NCI-H2107 (cell line): ENCODE measurements at places on chromosomes 1 and 21.

DNA sequence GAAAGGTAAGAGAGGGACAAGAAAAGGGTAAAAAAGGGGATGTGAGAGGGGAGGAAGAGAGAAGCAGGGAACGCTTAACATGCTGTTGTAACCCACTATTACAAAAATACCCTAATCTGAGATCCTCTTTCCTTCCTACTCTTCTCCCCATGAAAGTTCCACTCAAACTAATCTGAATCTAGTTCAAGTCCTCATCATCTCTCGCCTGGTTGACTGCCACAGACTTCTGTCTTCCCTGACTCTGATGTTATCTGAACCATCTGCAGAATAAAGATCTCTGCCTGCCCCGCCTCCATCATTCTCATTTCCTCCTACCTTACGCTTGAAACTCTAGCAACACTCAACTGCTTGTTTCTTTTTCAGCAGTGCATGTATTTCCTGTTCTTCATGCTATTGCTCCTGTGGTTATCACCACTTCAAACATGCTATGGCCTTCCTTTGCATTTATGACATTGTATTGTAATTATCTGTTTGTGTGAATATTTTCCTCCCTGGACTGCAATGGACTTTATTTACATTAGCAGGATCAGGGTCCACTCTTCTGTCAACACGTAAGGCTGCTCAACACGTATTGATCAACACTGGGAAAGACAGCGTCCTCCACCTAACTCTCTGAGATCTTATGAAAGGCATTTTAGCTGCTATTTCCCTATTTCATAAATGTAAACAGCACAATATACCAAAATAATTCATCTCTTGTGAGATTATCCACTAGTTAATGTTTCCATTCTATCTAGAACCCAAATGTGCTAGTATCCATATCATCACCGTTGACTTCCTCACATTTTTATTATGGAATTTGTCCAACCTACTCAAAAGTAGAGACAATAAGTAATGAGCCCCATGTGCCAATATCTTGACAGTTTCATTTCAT, 215.5 kb upstream of the USP25 start:
- no peak for DNase-seq

DNA sequence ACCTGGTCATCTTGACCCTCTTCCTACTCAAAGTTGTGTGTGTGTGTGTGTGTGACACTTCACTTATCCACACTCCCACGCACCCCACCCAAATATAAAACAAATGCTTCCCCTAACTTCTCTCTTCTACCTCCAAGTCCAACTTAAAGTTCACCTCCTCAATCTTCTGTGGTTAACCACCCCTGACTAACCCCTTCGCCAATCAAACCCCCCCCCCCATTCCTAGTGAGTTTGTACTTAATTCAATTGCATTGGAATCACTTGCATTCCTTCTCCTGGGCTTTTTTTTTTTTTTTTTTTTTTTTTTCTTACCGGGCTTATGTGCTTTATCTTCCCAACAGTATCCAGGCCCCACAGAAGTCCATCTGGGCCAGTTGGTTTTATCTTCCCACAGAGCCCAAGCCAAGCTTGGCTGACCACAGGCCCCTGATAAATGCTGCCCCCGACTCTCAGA, 78.4 kb downstream of the CD58 start:
- no peak for DNase-seq

GRCh38 chr1:25168193-25169071, 63.9 kb downstream of the SYF2 start:
- no peak for DNase-seq

DNA sequence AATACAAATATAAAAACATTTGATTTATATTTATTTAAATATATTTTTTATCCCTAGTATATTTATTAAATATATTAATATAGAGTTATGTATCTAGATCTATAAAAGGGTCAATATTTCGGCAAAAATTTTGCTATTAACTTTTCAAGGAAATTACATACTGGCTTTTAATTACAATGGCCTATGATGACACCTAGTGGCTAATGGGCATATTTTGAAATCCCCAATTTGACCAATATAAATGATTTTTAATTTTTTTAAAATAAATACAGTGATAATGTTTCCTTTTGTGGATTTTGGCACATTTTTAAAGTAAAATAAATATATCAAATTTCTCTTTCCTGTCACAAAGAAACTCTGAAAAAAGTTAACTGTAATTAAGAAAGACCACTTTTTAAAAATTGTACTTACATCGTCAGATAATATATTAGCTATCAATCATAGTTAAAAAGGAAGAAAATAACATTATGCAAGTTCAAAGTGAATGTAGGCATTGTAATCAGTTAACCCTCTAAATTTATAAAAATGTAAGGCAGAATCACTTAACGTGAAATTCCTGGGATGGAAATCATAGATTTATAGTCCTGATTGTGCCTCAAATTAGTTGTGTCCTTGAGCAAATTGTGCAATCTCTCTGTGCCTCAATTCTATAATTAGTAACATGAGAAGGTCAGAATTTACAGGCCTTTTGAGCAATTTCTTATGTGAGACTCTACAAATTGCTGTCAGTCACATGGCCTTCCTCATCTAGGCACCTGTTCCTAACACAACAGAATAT, 25.6 kb upstream of the RGS13 start:
- DNase-seq: no peak
